ENCODE measurements at places on chromosomes 2 and 18.

- no peak for DNase-seq
Observed at GRCh38 chr2:108305901-108306300, 17.2 kb downstream of the SULT1C2 start.

- DNase-seq = no peak
Observed at GRCh38 chr18:50848991-50849390, 29.2 kb upstream of the MRO start.

DNA sequence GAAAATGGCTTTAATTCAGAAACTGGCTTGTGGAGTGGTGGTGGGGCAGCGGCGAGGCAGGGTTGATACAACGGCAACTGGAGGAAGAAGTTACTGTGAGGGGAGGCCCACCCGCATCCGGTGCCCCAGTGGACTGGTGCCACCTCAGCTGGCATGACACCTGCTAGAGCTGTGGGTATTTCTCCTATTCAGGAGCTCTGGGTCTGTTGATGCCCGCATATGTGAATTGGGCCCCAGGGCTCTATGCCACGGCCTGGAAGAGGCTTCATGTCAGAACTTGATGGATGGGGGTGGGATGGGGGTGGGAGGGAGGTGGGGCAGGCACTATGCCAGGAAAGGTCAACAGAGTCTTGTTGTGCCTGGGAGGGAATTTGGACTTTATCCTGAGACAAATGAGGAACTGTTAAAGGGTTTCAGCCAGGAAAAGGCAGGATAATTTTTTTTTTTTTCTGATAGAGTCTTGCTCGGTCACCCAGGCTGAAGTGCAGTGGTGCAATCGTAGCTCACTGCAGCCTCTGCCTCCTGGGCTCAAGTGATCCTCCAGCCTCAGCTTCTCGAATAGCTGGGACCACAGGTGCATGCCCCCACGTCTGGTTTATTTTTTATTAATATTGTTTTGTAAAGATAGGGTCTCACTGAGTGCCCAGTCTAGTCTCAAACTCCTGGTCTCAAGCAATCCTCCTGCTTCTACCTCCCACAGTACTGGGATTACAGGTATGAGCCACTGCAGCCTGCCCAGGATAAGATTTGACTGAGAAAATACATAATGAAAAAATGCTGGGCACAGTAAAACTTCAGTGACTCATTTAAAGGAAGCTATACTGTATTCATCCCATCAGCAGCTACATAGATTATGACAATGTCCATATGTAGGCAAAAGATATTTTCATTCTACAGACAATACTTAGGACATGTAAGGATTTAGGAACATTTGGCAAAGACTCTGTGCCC, 52.6 kb downstream of the SH2D6 start:
- peak; percentile 4 for DNase-seq

DNA sequence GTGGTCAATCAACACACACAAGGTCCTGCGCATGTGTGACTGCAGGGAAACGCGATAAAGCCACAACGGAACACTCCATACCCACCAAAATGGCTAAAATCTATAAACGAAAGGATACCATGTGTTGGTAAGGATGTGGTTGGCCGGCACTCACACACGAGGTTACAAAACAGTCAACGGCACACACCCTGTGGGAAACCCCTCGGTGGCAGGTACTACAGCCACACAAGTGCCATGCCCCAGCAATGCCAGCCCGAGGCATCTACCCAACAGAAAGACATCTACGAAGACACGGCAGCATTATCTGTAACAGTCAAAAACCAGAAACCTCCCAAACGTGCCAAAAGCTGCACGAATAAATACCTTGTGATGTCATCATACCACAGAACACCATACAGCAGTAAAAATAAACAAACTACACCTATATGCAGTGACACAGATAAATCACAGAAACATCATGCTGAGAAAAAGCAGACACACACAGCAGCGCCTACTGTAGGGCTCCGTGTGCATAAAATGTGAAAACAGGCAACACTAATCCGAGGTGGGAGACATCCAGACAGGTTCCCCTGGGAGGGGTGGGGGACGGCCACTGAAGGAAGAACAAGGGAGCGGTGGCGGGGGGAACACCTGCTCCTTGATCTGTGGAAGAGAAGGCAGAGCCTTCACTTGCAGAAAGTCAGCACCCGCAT, 36.7 kb downstream of the HDAC4 start:
- peak; percentile 15 for DNase-seq

DNA sequence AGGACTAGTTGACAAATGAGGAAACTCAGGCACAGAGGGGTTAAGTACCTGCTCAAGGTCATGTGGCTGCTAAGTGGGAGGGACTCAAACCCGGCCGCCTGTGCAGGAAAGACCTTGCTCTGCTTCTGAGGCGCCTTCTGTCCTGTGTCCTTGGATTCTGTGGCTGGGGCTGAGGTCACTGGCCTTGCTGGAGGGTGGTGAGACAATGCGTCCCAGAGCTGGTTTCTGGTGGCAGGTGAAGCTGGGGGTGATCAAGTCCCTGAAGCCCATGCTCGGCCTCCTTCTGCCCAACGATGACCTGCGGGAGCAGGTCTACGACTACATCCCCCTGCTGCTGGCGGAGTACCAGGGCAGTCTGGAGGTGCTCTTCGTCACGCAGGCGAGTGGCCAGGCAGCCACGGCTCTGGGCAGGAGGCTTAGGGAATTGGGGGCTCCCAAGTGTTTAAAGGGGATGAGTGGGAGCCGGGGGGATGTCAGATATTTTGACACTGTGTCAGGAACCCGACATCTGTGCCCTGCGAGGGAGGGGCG, 16.1 kb downstream of the MROH2A start:
- DNase-seq = no peak

DNA sequence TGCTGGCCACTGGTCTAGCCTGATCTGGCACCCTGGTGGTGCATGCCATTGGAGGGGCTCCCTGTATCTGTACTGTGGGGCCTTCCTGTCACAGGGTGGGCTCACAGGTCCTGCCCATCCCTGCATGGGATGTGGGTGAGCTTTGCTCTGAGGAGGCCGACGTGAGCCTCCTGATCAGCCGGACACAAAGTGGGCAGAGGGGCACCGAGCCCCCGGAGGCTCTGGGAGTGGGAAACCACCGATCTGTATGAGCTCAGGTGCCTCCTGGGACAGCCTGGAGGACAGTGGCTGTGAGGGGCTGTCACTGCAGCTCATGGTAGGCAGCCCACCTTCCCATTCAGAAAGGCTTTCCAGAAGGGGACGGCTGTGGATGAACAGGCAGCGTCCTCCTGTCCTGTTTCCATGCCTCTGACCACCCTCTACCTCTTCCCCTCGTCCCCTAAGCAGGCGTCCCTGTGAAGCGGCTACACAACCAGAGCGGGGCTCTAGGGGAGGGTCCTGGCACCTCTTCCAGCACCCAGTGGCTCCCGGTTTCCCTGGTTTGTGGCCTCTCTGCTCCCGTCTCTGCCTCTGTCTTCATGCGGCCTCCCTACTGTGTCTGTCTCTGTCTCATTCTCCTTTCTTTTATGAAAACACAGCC, 112.5 kb upstream of the OTOS start:
- no peak for DNase-seq

DNA sequence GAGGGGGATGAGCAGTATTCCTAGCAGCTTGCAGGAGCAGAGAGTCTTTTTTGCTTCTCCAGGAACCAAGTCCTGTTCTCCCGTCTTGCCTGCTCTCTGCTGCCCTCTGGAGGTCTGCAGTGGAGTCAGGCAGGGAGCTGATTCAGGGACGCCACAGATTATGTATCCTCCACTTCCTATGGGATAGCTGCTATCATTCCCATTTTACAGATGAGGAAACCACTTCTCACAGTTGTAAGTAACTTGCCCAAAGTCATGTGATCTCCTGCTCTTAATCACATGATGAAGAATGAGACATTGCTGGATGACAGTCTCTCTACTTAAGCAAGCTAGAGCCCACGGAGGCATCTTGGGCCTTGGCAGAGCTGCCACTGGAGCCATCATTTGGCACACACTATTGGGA, 8.3 kb downstream of the SLC4A5 start:
- peak; percentile 85 for DNase-seq

DNA sequence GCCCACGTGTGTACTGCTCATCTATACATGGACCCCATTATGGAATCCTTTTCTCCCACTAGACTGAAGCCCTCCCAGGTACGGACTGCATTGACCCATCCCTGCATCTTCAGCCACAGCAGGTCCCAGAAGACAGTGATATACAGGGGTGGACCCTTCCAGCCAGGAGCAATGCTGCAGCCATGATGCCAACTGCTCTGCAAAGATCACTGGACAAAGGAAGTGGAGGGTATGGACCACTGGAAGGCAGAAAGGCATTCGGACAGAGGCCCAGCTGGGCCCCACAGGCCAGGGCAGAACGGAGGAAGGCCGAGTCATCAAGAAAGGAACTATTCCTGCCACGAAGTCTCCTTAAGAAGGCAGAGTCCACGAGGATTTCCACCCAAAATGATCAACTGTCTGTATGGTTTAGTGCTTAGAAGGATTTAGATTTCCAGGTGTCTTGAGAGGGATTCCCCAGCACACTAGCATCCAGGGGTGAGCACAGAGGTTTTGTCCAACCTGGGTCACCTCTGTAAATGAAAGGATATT, 93.4 kb downstream of the TWIST2 start:
- no peak for DNase-seq

GRCh38 chr2:152240559-152241231, 65.1 kb upstream of the STAM2 start:
- no peak for DNase-seq

GRCh38 chr2:191195021-191195420, 44.2 kb upstream of the STAT4 start:
- no peak for DNase-seq

DNA sequence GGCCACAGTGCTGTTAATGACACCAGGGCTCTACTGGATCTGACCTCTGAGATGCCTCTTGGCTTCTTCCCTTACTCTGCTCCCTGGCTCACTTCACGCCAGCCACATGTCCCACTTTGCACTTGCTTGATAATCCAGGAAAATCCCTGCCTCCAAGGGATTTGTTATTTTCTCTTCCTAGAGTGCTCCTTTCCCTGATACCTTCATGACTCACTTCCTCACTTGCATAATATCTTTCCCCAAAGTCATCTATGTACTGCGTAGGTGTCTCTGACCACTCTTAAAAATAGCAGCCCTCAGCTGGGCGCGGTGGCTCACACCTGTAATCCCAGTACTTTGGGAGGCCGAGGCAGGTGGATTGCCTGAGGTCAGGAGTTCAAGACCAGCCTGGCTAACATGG, 572.3 kb downstream of the PLCL1 start:
- no peak for DNase-seq

GRCh38 chr2:189177251-189177840, 2.2 kb downstream of the COL5A2 start:
- no peak for DNase-seq

DNA sequence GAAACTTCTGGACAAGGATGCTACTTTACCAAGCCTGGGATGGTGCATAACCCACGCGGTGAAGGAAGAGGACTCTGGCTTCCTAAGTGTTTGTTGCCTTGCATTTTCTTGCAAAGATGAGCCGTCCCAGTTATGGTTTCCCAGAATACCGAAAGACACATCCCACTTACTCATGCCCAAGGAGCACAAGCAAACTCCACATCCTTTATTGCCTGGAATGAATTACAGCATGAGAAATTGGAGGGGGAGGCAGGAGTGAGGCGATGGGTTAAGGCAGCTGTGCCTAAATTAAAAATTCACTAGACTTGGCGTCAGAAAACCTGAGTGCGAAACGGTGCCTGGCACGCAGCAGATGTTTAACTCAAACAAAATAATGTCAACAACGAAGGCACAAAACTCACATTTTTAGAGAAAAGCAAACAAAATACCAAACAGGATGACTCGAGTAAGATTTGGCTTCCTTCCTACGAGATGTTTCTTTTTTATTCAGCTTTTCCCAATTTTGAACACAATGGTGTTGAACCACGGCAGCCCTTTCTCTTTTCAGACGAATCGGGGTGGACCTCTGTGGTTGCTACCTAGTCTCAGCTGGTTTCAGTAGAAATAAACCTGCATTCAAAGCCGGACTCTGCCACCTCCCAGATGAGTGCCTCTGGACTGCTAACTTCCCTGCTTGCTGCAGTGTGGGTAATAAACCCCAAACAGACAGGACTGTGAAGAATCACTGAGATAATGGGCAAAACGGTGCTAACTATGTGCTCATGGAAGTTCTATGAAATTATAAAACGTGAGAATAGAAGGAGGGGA, 100.3 kb upstream of the NCK2 start:
- no peak for DNase-seq

Measured in CD4-positive, alpha-beta T cell treated with Interleukin-17A for 4 hours (primary cell).